ENCODE measurements at places on chromosomes 11 and 22. TPM values are rescaled to one million over a fixed set of nuclear protein-coding genes. Genes with fewer than 3 reads are reported as not detected.

Gene FAM180B
- 0.16 TPM for total RNA-seq

Gene GSTT2
- total RNA-seq = not detected

Gene ESAM
- 1.1 TPM for total RNA-seq

Gene TPBGL
- total RNA-seq = not detected

Gene IL18
- total RNA-seq = not detected

Gene UBQLN3
- total RNA-seq = 0.24 TPM

Gene SF1
- 348 TPM for total RNA-seq

Gene OR8G1
- total RNA-seq = not detected

Gene FXYD6
- total RNA-seq = 70.0 TPM

Gene RIN1
- 1.4 TPM for total RNA-seq
